ENCODE measurements at places on chromosomes 4 and X.

GRCh38 chr4:153722036-153722435 is 37.8 kb downstream of the RNF175 start:
- no peak for DNase-seq

DNA sequence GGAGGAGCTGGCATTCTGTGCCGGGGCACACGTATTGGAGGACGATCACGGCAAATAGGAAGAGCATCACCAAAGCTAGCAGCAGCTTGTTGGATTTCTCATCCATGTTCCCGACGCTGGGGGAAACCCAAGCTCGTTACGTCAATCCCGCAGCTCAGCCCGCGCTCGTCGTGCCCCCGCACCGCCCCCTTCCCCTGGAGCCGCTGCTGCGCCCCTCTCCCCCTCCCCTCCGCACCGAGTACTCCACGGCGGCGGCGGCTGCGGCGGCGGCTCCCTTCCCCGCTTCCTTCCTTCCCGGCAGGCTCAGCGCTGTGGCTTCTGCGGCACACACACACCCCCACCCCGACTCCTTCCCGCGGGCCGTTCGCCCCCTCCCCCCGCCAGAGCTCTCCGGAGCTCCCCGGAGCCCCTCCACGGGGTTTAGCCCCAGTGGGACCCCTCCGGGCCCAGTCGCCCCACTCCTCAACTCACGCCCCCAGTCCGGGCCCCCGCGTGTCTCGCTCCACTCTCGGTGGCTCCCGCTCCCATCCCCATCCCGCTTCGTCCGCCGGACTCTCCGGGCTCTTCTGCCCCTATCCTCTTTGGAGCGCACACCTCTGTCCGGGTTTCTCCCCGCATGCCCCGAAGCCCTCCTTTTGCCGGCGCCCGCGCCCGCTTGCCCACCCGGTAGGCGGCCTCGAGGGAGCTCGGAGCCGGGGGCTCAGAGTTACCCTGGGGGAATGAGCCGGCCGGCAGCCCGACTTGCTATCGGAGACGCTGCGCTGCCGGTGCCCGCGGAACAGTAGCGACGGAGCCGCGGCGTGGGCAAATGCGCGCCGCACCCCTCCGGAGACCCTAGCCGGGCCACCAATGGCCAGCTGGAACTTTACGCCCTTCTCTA is 978 bp downstream of the HS6ST2 start:
- DNase-seq, result no peak

DNA sequence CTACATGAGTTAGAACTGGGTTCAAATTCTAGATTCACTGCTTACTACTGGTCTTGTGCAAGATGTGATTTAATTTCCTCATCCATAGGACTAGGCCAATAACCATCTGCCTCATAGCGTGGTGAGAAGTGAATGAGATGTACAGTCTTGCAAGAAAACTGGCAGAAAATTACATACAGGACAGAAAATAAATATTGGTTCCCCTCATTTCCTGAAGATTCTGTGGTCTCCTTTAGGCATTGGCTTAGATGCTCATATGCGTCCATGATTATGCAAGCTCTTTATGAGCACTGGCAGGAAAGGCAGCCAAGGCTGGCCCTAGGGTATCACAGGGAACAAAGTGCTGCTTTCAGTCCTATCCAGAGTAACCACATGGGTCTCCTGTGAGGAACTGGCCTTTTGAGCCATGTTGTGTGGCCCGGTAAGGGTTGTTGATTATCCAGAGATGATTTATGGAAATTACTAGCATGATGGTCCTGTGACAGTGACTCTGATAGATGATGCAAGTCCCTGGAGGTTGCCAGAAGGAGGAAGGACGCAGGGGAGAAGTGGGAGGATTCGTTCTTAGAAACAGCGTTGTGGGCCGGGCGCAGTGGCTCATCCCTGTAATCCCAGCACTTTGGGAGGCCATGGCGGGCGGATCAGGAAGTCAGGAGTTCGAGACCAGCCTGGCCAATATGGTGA is 9.9 kb upstream of the MOB1B start:
- DNase-seq, result no peak

GRCh38 chr4:176653401-176654220 is 139.1 kb downstream of the VEGFC start:
- no peak for DNase-seq

DNA sequence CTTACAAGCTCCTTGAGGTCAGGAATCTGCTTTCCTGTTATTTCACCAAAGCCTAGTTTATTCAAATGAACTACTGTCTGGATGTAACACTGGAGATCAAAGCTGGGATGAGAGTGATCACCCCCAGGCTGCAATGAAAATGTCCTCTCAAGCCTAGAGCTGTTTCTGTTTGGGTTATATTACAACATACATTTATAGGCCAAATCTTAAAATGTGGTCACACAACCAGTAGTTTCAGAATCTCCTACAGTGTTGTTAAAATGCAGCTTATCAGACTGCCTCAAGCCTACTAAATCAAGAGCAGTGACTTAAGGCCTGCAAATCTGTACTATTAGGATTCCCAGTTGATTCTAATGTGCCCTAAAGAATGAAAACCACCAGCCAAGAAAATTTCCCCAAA is 207.5 kb downstream of the PAPSS1 start:
- no peak for DNase-seq

GRCh38 chrX:72569786-72570185 is 2.9 kb downstream of the HDAC8 start:
- no peak for DNase-seq

DNA sequence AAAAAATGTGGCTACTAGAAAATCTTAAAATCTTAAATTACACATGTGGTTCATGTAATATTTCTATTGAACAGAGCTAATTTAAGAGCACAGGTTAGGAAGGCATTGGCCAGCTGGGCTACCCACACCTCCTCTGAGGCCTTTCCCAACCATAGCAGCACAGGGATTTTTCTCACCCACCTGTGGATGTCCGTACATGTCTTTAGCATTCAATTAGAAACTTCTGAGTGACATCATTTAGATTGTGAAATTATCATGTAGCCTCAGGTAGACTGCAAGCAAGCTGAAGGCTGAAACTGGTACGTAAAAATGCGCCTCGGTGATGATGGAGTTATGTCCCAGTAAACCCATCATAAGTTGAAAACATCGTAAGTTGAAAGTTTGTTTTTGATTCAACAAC is 31.2 kb downstream of the SCARB2 start:
- DNase-seq, result no peak

- DNase-seq, result no peak
Measured at GRCh38 chrX:66402165-66402564, 236.7 kb downstream of the EDA2R start.
